BJ (cell line): ENCODE measurements at places on chromosomes 7 and 10.

GRCh38 chr7:34207810-34208209 is 302.5 kb downstream of the BMPER start:
- DNase-seq, result no peak

GRCh38 chr10:127996586-127996985 is 89.7 kb downstream of the PTPRE start:
- DNase-seq, result no peak

DNA sequence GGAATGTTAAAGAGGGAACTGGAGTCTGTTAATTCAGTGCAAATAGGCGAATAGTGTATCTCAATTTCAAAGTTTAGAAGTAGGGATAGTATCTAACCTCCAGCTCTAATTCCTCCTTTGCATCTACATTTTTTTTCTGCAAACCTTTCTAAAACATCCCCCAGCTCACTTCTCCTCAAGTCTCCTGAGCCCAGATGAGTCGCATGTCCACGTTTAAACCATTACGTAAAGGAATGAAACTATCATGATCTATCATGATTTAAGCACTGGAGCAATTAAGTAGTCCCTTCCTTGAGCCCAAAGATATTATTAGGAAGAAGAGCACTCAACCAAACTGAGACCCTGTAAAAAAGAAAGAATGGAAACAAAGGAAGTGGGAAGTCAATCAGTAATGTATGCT is 29.9 kb downstream of the GPR22 start:
- DNase-seq, result no peak

DNA sequence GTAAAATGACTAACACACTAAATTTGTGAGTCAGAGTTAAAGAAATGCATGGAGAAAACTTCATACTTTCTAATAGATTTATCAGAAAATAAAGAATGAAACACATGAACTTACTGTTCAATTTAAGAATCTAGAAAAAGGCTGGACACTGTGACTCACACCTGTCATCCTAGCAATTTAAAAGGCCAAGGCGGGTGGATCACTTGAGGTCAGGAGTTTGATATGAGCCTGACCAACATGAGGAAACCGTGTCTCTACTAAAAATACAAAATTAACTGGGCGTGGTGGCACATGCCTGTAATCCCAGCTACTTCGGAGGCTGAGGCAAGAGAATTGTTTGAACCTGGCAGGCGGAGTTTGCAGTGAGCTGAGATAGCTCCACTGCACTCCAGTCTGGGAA is 1106.2 kb upstream of the LRRN3 start:
- no peak for DNase-seq

- no peak for DNase-seq
Observed at GRCh38 chr7:103824251-103824650, 165.2 kb downstream of the RELN start.

DNA sequence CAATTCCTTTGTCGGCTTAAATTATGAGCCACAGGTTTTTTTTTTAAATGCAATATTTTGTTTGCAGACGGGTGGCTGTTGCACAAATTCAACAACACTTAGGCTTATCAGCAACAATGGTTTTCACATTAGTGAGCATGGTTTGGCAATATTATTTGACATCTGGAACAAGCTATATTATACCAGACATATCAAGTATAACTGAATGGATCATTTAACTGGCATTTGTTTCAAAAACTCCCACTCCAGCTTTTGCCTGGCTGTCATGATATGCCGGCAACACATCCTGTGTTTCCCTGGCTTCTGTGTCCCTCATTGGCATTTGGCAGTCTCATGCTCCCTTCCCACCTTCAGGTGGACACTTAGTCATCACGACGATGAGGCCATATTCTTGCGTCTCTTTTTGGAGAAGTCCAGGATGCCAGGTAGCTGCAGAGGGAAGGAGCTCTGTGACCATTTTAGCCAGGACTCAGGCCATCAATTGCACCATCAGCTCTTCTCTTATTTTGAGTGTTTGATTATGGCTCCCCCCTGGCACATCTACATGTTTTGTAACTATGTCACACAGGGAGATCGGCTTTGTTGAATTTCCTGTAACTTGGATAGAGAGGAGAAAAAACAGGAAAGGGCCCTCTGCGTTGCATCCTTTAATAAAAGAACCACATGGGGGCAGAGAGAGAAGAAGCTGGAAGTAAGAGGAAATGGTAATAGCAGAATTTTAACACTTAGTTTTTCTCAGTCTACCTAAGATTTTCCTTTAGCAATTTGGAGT is 413.9 kb downstream of the LRMDA start:
- DNase-seq, result no peak

- no peak for DNase-seq
Observed at GRCh38 chr7:133957845-133958244, 169.3 kb upstream of the LRGUK start.

- DNase-seq, result no peak
Observed at GRCh38 chr10:71401056-71401455, 4.3 kb downstream of the CDH23 start.

DNA sequence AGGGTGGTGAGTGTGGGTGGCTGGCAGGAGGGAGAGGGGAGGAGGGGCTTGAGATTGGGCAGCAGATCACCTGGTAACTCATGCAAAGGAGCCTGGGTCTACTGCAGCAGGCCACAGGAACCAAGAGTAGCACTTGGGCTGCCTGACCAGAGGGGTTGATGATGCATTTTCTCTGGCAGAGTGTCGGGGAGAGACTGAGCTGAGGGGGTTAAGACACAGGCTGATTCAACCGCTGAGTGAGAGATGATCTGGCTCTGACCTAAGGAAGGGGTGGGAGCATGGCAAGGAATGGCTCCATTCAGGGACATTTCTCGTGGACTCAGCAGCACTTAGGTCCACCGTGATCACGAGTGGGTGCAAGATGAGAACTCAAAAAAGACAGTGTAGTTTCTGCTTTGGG is 115.5 kb upstream of the STK17A start:
- no peak for DNase-seq

GRCh38 chr7:103995554-103995953 is 6.1 kb upstream of the RELN start:
- DNase-seq, result no peak

- no peak for DNase-seq
Observed at GRCh38 chr7:52830801-52831200, 204.6 kb upstream of the POM121L12 start.

GRCh38 chr10:95300022-95300539 is 9.3 kb upstream of the PDLIM1 start:
- DNase-seq, result no peak

DNA sequence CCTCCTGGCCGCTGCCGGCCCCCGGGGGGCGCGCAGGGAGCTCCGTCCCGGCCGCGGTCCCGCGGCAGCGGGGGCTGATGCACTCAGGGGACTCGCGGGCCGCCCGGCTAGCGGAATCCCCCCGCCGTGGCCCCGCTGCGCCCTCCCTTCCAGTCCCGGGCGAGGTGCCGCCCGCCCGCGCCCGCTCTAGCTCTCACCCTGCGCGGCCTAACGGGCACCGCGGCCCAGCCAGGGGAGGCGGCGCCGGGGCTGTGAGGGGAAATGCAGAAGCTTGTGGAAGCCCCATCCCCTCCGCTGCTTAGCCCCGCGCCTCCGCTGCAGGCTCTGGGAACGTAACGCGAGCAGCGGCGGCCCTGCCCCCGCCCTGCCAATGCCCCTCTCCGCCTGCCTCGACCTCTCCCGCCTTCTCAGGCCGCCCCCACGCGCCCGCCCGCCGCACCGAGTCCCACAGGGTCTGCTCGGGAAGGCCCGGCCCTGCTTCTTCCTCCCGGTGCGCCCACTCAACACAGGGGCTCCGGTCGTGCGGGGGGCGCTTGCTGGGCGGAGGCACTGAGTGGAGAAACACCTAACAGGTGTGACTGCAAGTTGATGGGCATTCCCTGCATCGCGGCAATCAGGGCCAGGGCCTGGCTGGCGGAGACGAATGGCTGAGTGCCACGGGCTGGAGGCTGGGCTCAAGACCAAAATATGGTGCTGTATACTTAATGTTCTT is 384 bp upstream of the TMEM229A start:
- DNase-seq, result no peak

DNA sequence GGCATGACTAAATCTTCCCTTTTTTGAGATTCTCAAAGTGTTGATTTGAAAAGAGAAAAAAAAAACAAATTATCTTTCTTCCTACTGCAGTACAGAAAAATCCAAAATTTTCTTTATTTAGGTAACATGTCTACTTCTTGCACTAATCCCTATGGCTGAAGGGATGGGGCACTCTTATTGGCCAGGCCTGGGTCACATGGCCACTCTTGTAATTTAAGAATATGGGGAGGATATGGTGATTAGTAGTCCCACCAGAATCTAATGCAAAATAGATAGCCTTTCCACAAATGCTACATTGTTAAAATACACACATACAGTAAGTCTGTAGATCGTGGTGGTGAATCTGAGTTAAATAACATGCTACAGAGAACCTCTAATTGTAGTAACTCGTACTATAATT is 7.0 kb upstream of the PALS2 start:
- no peak for DNase-seq

DNA sequence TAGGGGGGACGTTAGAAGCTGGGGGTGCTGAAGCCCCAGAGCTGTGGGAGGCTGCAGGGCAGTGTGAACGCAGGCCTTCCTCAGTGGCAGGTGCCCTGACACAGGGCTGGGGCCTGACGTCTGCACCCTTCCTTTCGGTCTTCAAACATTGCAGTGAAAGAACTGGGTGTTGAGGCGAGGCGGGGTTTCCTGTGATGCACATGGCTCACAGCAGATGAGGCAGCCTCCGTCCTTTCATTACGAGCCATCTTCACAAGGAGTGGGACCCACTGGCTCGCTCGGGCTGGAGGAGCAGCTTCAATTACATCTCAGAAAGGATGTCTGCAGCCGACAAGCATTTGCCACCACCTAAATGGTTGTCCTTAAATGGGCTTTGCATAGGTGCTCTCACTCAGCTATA is 180.3 kb upstream of the SHH start:
- no peak for DNase-seq

DNA sequence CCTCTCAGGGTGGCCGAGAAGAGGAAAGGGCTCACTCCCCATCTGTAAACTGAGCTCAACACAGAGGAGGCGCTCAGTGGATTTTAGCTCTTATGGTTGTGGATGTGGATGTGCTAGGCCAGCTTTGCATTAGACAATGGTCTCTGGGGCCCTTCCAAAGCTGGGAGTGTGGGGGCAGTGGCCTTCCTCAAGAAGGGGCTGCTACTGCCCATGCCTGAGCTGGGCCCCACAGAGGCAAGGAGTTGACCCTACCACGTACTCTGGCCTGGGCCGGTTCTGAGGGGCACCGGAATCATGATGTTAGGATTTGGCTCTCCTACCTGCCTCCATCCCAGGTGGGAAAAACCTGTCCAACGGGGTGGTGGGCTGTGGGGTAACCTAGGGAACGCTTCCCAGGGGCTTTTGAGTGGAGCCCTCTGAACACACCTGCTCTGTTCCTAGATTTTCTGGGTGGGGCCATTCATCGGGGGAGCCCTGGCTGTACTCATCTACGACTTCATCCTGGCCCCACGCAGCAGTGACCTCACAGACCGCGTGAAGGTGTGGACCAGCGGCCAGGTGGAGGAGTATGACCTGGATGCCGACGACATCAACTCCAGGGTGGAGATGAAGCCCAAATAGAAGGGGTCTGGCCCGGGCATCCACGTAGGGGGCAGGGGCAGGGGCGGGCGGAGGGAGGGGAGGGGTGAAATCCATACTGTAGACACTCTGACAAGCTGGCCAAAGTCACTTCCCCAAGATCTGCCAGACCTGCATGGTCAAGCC is 11.5 kb downstream of the AQP1 start:
- no peak for DNase-seq

- no peak for DNase-seq
Observed at GRCh38 chr10:61684894-61685507, 22.3 kb downstream of the CABCOCO1 start.

GRCh38 chr10:45444976-45445898 is 71.2 kb downstream of the ALOX5 start:
- no peak for DNase-seq

DNA sequence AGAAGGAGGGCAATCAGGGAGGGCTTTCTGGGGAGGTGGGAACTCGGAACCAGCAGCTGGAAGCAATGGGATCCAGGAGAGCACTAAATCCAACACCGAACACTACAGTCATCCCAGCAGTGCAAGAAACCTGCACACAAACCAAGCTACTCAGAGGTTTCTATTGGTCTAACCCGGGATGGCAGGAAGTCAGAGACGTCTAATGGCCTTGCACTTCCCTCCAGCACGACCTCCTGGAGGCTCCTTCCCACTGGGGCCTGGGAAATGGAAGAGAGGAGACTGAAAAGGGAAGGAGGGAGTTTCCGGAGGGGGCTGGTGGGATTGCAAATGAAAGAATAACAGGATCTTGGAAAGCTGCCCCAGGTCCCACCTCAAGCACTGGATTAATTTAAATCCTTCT is 56.3 kb downstream of the TEX36 start:
- no peak for DNase-seq

DNA sequence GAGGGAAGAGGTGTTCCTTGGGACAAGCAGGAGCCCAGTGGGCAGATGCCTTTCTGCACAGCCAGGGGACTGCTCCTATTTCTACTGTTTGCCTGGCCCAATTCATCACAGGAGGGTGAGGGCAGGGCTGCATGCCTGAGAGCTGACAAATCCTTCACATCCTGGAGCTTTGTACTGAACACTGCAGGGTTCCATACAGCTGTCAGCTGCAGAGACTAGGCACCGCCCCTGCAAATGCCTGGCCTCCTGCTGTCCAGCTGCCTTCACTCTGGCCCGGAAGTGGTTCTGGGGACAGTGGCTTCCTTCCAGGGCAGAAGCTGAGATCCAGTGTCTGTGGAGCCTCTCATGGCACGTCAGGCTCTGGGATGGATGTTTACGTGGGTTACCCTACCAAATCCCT is 470.7 kb downstream of the DNAJB6 start:
- no peak for DNase-seq

GRCh38 chr7:30469303-30469702 is 9.3 kb downstream of the NOD1 start:
- peak; percentile 96 for DNase-seq

DNA sequence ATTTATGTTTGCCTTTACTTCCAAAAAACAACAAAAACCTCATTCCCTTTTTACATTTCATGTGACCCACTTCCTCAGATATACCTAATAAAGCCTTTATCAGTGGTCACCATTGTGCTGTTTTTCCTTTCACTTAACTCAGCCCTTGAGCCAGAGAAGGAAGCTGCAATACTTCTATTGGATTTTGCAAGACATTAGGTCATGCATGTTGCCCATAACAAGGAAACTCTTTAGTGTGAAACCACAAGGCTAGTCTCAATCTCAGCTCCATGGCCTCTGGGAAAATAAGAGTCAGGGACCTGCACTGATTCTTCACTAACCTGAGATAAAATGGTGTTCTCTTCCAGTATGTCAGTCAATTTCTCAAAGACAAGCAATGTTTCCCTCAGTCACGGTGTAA is 27.8 kb downstream of the STEAP4 start:
- DNase-seq, result no peak

DNA sequence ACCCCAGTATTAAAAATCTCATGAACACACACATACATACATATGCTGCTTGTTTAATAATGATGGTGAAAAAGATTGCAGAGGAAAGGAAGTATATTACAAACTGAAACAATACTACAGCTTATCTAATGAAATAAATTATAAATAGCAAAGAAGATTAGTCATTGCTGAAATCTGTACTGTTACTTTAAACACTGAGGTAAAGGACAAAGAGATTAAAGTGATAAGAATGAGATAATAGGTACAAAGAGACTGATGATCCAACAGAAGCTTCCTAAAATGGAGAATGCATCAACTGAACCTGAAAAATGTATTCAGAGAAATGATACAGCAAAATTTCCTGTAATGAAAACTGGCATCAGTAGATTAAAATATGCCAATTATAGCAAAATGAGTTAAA is 91.5 kb upstream of the KCND2 start:
- no peak for DNase-seq
